ENCODE measurements at places on chromosomes 7 and 10. TPM values are rescaled to one million over a fixed set of nuclear protein-coding genes. Genes with fewer than 3 reads are reported as not detected.

FEZF1 gene
- total RNA-seq = 12.2 TPM

GIMAP6 gene
- 6.9 TPM for total RNA-seq

CYP3A4 gene
- not detected for total RNA-seq

LRRC18 gene
- 0.23 TPM for total RNA-seq

Data from diencephalon (tissue), 1 donor.